Activated T-cell treated with anti-CD3 and anti-CD28 coated beads for 48 hours (primary cell): ENCODE measurements at places on chromosomes 7 and 10.

GRCh38 chr7:85175217-85175616 lies 11.6 kb downstream of the SEMA3D start:
- DNase-seq, result no peak

DNA sequence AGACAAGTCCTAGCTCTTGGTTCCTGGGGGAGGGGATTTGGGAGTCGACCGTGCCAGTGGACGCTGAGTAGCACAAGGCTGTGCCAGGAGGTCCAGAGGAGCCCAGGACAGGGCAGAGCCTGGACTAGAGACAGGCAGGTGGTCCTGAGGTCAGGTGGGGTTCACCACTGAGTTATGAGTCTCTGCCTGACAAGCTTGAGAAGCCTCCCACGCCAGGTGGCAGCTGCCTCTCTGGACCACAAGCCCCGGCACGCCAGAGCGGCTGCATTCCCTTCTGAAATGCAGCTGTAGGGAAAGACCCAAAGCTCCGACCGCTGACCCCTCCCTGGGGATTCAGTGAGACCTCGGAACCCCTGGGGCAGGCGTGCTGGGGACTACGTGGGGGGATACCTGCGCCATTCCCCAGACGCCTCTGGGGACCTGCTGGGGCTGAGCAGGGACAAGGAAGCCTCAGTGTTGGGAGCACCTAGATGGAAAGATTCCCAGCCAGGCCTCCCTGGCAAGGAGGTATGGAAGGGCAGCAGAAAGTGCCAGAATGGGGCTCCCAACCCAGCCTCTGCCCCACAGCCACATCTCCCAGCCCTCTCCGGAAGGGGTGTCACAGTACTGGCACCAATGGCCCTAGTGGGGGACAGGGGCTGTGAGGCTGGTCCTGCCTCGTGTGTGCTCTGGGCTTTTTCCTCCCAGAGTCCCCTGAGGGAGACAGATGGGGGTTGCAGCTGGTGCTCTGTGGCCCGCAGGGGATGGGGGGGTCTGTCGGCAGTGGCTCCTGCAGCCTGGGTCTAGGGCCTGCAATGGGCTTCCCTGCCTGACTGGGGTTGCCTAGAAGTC lies 29.0 kb downstream of the PDGFA start:
- DNase-seq, result no peak

GRCh38 chr7:6451224-6451705 lies 3.5 kb upstream of the DAGLB start:
- no peak for DNase-seq

DNA sequence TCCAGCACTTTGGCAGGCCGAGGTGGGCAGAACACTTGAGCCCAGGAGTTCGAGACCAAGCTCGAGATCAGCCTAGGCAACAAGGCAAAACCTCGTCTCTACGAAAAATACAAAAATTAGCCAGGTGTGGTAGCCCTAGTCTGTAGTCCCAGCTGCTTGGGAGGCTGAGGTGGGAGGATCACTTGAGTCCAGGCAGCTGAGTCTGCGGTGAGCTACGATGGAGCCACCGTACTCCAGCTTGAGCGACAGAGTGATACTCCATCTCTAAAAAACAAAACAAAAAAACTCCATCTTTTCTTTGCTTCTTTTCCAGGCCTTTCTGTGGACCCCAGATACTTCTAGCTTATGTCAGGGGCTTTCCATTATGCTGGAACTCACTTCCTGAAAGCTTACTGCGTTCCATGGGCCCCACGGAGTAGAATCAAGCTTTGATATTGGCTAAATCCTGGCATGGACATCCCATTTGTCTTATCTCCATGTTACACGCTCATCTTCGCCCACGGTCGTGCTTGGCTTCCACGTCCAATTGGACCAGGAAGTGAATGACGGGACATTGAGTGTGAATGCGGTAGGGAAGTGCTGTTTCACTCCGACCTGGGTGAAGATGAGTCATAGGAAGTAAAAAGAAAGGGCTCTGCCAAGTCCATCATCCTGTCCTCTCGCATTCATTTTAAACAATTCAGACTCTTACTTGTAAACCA lies 45.7 kb downstream of the FAM171A1 start:
- DNase-seq, result no peak

- DNase-seq, result no peak
Measured at GRCh38 chr10:120017733-120018417, 125.3 kb downstream of the SEC23IP start.

- no peak for DNase-seq
Measured at GRCh38 chr10:128476368-128476725, 350.1 kb upstream of the MKI67 start.
